ENCODE measurements at places on chromosomes 2 and 18. TPM values are rescaled to one million over a fixed set of nuclear protein-coding genes. Genes with fewer than 3 reads are reported as not detected.

- DNase-seq = no peak
Observed at GRCh38 chr18:30451981-30452380, 590.6 kb downstream of the DSC3 start.

- DNase-seq = no peak
Observed at GRCh38 chr2:121284463-121285449, at the start of gene TFCP2L1. Gene TFCP2L1 (minus strand): TSS chr2:121285202. CDS start chr2:121285109, 93 bp downstream.

GRCh38 chr18:61898640-61899101 lies 5.9 kb upstream of the RNF152 start:
- no peak for DNase-seq

The IFT172 gene
- total RNA-seq = 23.4 TPM

The HTR2B gene
- total RNA-seq = 0.13 TPM

The SCG2 gene
- 5.9 TPM for total RNA-seq

The SERPINB4 gene
- total RNA-seq = not detected

The SERPINB8 gene
- 7.5 TPM for total RNA-seq

Data from SK-MEL-5 (cell line).